ENCODE measurements at places on chromosomes 11 and 22.

DNA sequence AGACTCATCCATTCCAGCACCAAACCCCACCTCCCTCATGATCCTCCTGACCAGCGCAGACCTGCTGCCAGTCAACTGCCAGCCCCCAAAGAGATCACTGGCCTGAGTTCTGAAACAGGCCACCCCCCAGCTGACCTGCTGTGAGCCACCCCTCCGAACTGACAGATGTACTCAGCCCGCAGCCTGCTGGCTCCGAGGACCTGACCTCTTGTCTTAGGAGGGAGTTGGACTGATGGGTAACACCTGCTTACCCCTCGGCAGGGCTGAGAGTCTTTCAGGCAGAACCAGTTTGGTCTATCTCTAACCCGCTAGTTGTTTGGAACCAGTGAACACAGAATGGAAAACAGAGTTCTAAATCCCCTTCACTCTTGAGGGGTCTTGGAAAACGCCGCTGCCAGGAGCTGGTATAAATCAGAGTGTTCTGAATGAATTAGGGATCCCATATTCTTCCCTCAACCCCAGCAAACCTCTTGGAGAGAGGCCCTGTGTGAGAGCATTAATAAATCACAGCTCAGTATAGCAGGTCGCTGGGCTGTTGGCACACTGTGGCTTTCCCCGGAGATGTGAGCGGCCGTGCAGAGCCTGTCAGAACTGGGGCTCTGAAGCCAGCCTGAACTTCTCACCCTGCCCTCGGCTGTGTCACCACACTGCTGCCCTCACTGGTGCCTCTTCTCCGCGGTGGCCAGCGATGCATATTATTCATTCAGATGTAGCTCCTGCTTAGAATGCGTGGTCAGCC lies 165.1 kb upstream of the NCAM1 start:
- no peak for DNase-seq

GRCh38 chr22:17732251-17732854 lies 41.9 kb downstream of the BID start:
- DNase-seq: no peak

DNA sequence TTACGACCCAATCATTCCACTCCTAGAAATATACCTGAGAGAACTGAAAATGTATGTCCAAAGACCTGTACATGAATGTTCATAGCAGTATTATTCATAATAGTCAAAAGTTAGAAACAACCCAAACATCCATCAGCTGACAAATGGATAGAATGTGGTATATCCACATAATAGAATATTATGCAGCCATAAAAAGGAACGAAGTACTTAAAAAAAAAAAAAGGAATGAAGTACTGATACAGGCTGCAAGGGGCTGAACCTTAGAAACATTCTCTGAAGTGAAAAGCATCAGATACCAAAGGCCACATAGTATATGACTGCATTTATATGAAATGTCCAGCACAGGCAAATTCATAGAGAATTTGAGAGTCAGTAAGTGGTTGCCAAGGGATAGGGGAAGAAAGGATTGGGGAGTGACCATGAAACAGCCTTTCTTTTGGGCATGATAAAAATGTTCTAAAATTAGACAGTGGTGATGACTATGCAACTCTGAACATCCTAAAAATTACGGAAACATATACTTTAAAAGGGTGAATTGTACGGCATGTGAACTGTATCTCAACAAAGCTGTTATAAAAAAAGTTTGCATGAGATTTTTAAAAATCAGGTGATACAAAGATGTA lies 1.8 kb downstream of the TPST2 start:
- no peak for DNase-seq

DNA sequence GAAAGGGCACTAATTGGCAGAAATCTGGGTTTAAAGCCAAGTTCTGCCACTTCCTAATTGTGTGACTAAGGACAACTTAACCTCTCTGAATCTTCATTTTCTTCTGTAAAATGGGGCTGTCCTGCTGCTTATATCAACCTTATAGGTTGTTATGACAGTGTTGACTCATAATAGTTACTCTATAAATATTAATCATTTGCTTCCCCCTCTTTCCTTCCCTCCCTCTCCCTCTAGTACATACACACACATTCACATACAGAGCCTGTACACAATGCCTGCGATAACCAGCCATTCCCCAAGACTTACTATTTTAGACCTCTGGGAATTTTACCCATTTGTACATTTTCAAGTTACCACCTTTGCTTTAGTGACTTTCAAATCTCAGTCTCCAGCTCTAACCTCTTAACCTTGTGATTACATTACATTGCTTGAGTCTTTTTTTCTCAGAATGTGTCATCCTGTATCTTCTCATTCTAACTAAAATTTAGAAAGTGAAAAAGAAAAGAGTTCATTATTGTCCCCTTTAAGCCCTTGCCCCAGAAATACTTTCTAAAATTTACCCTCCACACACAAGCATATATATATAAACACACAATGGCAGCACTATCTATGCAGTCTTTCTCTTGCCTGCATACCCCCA lies 31.9 kb downstream of the GDPD4 start:
- no peak for DNase-seq

DNA sequence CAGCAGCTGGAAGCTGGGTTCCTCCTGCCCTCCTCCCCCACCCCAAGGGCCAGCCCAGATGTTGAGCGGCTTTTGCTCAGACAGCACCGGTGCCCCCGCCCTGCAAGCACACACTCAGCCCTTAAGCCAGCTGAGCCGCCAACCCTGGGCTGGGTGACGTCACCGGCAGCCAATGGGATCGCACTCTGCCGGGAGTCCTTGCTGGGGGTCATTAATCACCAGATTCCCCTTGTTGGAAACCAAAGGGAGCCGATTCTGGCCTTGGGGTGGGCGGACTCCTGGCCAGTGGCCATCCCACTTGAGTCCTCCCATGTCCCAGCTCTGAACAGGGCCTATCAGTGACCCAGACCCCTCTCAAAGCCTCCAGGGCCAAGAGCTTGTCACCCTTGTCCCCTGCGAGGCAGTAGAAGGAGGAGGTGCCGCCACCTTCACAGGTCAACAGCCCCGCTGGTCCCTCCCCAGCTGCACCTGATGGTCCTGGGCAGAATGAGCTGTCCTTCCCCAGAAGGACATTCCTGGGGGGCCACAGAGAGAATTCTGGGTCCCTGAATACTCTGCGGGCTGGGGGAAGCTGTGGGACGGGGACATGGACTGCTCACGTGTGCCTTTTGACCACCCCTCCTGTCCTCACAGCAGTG lies 7.4 kb downstream of the DUSP8 start:
- no peak for DNase-seq

- no peak for DNase-seq
These were observed 77.1 kb downstream of the UVRAG start for GRCh38 chr11:75891947-75892739.

- DNase-seq: no peak
These were observed 36.8 kb downstream of the ALG9 start for GRCh38 chr11:111834432-111835163.

- DNase-seq: no peak
These were observed 367.6 kb downstream of the TBC1D22A start for GRCh38 chr22:47129902-47130635.

- no peak for DNase-seq
These were observed 3.4 kb upstream of the ASCL2 start for GRCh38 chr11:2273771-2274170.

DNA sequence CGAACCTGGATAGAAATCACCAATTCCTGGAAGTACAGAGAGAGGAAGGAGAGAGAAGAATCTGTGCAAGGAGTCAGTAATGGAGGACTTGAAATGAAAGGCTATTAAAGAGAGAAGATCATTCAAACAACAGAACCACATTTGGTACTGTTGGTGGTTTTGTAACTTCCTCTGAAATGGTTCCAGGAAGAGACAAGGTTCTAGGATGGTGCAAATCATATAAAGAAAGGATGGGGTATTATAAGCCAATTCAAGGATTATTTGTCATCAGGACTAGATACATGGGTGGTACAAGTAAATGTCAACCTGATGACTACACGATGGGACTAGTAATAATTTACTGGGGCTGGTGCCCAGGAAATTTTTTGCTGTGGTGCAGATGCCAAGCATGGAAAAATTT lies 28.9 kb upstream of the TMA7B start:
- DNase-seq: no peak

GRCh38 chr22:23230348-23231068 lies 50.2 kb downstream of the BCR start:
- no peak for DNase-seq

DNA sequence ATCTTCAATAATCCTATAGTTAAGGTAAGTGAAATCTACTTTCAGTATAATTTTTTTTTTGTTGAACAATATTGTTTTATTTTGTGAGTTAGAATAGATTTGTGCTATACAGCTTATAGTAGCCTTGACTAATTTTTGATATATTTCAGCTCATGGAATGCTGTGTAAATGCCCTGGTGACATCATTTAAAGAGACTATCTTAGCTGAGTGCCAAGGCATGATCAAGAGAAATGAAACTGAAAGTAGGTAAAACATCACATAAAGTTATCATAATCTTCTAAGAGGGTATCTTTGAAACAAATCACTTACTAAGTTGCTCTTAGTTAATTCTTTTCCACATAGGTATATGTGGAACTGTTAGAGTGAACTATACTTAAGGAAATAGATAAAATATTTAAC lies 51.4 kb upstream of the ACAT1 start:
- no peak for DNase-seq

DNA sequence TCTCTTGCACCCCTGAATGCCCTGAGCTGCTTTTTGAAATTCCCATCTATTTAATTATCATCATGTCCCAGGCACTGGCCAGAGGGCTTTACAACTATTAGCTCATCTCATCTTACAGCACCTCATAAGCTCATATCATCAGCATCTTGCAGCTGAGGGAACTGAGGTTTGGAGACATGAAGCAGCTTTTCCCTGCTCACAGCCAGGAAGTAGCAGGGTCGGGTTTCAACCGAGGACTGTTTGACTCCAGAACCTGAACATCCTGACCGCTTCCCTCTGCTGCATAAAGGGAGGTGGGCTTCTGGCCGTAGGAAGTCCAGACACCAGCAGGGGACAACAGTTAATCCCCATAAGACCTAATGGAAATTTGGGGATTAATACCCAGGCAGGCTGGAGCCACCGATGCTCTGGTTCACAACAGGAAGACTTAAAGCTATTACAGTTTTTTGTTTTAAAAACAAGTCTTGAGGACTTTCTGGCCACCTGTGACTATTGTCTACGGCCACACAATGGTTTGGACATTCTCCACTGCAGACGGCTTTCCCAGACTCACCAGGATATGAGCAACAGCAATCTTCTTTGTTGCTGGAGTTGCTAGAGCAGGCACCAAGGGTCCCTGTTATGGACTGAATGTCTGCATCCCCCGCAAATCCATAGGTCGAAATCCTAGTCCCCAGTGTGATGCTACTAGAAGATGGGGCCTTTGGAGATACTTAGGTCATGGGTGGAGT lies 47.4 kb downstream of the CHST1 start:
- no peak for DNase-seq

DNA sequence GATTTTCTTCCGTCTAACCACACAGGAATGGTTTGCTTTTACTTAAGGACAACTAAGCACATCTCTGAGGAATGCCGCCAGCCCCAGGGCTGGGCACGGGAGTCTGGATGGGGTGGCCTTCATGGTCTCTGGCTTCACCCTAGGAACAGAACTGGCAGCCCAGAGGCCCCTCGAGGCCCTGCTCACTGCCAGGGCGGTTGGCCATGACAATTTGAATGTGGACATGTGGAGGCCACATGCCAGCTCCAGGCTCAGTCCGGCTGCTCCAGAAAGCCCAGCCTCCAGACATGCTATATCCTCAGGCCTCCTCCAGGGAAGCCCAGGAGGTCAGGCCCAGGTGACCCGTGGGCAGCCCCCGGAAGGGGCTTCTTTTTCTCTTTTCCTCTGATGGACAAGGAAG lies 84.0 kb upstream of the FGF3 start:
- no peak for DNase-seq

DNA sequence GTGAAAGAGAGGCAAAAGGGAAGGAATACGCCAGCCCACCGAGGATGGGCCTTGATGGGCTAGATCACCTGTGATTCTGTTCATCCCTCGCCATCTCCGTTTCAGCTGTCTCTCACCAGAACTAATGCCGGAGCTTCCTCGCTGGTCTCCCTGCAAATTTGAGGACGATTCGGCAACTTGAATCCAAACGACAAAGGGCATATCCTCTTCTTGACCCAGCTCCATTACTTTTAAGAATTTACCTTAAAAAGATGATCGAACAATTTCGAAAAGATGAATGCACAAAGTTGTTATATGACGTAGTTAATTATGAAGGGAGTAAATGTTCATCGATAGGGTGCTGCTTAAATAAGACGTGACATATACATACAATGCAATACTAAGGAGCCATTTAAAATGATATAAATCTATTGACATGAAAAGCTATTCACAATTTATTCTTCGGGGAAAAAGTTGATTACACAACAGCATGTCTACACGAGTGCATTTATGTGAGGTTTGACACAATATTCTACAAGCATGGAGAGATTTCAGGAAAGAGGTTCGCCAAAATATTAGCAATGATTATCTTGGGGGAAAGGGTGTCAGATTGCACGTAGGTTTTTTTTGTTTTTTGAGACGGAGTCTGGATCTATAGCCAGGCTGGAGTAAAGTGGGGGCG lies 937 bp upstream of the FAM168A start:
- no peak for DNase-seq

- no peak for DNase-seq
These were observed 129.1 kb downstream of the SNX19 start for GRCh38 chr11:130787092-130787616.

Data from cortex of kidney (tissue), 1 donor.